ENCODE measurements at places on chromosomes 3 and 15.

DNA sequence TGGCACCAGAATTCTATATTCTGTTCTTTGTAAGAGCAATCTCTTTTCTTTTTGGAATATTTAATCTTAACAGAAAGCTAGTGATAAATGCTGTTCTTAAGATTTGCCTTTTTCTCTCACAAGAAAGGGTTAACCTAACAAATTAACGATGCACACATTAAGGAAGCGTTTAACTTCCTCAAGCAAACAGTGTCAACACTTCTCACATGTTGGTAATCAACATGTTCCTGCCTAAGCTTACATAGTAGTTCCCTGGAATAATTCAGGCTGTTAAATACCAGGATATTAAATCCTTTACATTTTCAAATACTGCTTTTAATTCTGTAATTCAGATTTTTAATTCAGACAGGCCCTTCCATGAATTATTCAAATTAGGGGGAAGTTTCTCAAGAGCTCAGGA lies 67.4 kb upstream of the RPL35A start:
- no peak for DNase-seq

- no peak for DNase-seq
Observed at GRCh38 chr15:68650901-68651709, 72.3 kb downstream of the CORO2B start.

GRCh38 chr3:17396036-17396435 lies 346.4 kb downstream of the TBC1D5 start:
- DNase-seq = no peak

DNA sequence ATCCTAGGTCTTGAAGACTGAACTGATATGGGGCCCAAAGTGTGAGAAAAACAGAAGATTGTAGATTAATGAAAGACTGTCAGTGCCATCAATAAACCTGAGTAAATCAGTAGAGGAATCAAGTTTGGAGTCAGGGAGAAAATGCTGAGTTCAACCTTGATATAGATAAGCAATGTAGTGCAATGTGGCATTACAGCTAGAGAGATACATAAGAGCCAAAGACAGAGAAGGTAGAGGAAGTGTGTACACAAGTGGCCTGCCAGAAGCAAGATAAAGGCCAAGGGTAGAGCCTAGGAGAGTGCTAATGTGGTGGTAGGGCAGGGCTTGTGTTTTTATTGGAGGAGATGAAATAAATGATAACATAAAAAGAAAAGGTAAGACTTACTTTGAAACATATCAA lies 26.0 kb upstream of the EID1 start:
- no peak for DNase-seq

GRCh38 chr3:135228201-135228600 lies 433.1 kb downstream of the EPHB1 start:
- no peak for DNase-seq

Data from esophagus squamous epithelium (tissue), 5 donors.